Type B pancreatic cell (in vitro differentiated cells): ENCODE measurements at places on chromosomes 11 and 22.

- DNase-seq: no peak
These were observed 107.6 kb downstream of the MED15 start for GRCh38 chr22:20615021-20615420.

DNA sequence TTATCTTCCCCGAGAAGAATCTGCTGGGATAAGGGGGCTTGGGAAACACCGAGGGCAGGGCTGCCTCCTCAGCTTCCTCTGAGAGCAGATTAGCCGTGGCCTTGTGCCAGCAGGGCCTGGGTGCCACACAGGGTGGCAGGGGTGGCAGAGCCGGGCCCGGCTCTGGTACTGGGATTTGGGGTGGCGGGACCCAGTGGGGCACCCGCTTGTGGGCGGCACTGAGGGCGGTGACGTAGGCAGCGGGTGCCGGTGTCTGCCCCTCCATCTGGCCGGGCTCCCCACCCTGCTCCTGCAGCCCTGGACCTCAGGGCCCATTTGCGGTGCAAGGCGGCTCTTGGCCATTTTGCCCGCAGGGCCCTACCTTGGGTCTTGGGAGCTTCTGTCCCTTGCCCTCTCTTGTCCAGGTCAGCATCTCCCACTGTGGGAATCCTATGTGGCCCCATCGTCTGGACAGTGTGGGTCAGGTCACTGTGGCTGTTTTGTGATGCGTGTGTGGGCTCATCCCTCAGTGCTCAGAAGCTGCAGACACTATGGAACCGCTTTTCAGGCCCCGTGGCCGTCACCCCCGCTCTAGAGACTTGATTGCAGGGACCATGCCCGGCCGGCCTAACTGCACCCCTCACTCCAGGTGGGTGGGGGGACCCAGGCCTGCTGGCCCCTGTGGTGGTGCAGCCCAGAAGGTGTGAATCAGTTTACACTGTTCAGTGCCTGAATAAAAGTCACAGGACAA is 29.7 kb upstream of the KRTAP5-6 start:
- no peak for DNase-seq

DNA sequence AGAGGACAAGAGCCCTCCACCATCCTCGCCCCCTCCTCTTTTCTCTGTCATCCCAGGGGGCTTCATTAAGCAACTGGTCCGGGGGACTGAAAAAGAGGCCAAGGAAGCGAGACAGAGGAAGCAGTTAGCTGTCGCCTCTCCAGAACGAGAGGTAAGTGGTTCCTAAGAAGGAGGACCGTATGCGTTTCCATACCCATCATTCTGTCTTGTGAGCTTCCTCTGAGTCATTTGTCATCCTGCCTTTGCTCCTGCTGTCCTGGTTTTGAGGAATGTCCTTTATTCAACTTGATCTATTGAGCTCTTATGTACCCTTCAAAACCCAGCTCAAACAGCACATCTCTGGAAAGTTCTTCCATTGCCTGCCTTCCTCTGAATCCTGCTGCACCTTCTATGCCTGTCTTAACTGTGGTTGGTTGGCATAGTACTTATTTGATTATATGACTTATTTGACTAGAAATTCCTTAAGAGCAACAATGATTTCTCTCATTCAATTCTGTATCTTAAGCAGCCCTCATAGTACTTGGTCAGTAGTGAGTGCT is 21.3 kb downstream of the MYO18B start:
- DNase-seq: no peak

DNA sequence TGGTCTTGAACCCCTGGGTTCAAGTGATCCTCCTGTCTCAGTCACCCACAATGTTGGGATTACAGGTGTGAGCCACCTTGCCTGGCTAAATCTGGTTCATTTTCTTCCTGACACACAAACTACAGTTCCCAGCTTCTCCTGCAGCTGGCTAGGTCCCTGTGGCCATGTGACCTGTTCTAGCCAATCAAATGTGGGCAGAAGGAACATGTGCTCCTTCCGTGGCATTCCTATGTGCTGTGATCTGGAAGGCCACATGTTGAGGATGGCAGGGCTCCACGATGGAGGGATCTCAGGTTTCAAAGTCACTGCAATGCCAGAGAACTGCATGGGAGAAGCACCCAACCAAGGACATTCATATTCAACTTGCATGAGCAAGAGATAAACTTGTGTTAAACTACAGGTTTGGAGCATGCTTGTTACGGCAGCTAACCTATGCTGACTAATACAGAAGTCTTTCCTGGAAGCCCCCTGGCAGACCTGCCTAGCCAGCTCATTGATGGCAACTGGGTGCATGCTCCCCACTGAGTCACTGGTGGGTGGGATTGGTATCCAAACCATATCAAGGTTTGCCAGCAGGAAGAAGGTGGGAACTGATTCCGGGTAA is 86.0 kb downstream of the RPS6KA4 start:
- DNase-seq: no peak

GRCh38 chr11:26575946-26576345 is 3.9 kb upstream of the MUC15 start:
- no peak for DNase-seq
